Cerebellar cortex (tissue), 1 donor: ENCODE measurements at places on chromosomes 2 and 18.
A peak's percentile ranks its signal among the peaks of the same experiment; 100 is the strongest.

GRCh38 chr2:27831279-27832050, 58.7 kb downstream of the RBKS start:
- DNase-seq = no peak

DNA sequence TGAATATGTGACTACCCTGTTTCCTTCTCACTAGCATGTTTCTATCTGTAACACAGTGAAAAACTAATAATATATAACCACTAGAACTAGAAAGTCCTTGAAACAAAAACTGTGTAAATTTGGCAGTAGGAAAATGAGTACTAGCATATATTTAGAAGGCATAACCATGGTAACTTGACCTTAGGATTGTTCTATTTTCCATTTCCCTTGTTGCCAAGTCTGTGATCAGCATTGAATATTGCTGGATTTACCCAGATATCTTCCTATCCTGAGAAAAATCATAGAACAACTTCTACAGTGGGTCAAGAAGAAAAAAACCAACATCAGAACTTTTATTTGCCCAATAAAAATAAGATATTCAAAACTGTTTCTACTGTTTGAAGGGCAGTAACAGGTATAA, 563.9 kb upstream of the NRXN1 start:
- DNase-seq = no peak

DNA sequence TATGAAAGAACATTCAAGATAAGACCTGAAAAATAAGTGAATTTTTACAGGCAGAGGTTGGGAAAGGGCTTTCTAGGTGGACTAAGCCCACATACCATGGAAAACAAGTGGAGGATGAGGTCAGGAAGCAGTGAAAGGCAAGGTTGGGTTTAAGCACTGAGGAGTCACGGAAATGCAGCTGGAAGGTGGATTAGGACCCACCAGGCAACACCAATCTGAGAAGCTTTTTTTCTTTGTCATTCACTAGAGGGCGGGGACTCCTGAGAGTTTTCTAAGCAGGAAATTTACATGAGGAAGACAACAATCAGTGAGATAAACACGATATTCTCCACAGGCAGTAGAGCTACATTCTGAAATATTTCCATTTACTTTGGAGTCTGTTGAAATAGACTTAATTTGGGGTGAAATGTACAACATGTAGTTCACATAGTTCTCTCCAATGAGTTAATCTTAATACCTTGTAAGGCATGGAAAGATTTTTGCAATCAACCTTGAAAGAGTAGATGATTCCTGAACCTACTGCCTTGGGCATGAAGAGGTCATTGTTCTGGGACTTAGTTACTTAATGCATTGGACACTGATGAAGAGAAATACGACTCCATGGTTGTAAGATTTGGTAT, 40.7 kb downstream of the VIT start:
- no peak for DNase-seq

GRCh38 chr2:235144291-235144690, 192.5 kb downstream of the SH3BP4 start:
- DNase-seq = no peak

- DNase-seq = no peak
Observed at GRCh38 chr2:144597894-144598593, 78.1 kb upstream of the ZEB2 start.

- no peak for DNase-seq
Observed at GRCh38 chr2:8090748-8091700, 590.8 kb upstream of the ID2 start.

- DNase-seq = no peak
Observed at GRCh38 chr2:21763501-21763900, 639.7 kb downstream of the TDRD15 start.

- no peak for DNase-seq
Observed at GRCh38 chr2:236639461-236640235, 70.0 kb downstream of the ACKR3 start.

GRCh38 chr2:160309585-160309984, 109.5 kb upstream of the ITGB6 start:
- DNase-seq = no peak

- DNase-seq = no peak
Observed at GRCh38 chr2:37376421-37377186, 32.2 kb downstream of the QPCT start.

DNA sequence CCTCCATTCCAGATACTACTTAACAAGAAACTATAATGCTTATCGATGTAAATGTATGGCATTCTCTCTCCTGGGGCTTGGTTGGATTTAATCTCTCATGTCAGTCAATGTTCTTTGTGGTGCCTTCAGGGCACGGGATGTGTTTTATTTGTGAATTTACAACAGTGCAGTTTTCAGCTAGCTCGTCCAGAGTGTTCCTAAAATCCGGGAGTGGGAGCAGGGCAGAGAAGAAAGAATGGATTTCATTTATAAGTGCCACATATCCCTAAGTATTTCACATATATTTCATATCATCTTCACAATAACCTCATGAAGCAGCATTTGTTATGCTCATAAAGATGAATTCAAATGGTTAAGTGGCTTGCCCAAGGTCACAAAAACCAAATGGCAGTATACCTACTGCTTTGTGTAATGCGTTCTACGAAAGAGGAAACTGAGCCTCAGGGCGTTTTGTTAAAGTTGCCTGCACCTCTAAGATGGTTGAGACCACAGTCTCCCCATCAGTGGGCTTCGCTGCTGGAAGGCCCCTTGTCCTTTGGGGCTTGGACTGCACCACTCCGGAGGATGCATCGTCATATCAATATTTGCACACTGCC, 134.7 kb upstream of the MGAT5 start:
- no peak for DNase-seq

DNA sequence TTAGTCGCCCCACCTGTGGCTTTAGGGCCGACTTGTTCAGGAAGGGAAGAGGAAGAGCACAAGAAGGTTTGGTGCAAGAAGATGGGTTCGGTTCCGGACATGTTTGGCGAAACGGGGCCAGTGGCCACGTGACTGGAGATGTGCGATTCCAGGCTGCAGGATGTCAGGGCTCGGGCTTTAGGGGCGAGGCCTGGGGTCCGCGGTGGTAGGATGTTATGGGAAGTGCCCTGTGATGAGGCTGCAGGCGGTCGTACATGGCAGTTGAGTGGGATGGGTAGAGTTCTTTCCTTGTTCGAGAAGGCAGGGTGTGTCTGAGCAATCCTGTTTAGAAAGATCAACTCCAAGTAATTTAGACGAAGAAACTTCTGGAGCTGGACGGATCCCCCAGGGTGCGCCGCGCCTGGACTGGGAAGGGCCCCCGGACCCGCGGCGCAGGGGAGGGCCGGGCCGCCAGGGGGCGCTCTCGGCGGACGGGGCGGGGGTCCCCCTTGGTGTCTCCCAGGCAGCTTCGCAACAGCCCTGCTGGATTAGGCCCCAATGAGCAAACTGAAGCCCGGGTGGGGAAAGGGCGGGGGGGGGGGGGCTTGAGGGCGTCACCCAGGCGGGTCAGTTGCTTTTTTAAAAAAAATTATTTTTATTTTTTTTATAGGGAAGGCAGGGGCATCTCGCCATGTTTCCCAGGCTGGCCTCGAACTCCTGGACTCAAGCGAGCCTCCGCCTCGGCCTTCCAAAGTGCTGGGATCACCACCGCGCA, 17.2 kb upstream of the SDC1 start:
- no peak for DNase-seq

DNA sequence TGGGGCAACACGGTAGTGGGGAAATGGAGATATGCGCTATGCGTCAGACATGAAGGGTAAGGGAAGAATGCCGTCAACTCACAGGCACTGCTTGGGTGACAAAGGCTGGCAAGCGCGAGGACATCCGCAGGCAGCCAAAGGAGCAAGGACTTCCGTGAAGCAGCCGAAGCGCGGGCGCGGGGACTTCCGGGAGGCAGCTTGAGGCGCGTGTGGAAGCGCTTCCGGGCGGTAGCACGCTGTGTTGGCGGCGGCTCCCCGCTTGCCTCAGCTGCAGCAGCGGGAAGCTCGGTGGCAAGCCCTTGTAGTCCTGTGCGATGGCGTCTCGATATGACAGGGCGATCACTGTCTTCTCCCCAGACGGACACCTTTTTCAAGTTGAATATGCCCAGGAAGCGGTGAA, at the start of gene PSMA8:
Gene PSMA8, plus strand, starts transcription at position 218 of the 400 bp plus-strand sequence. Its CDS starts 97 bp downstream, at position 315.
- no peak for DNase-seq

DNA sequence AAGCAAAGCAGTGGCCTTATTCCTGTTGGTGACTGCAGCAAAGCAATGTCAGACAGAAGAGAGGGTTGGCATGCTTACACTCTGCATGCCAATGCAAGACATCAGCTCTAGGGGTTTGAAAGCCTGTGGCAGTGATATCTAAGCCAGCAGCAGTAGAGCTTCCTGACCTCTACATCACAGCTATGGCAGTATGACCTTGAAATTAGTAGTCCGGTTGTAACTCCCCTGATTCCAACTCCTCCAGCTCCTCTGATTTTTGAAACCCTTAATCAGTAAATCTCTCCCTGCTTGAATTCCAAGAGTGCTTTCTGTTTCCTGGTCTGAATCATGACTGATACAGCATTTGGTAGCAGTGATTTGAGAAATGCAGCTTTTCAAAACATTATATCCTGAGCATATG, 60.0 kb upstream of the LRP1B start:
- peak; percentile 5 for DNase-seq

DNA sequence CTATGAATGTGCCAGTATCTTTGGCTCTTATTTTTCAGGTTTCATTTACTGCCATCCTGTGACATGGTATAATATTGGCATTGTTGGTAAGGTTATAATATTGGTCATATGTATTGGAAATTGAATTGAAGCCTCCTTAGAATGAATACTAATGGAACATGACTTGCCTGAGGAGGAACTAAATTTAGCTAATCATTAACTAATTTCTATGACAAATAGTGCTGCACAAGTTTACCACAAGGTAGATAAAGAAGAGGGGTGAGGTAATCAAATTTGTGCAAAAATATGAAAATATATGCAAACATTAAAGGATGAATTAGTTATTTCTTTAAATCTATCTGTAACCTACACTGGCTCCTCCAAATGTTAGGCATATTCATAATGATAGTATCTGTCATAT, 43.2 kb upstream of the ORC2 start:
- no peak for DNase-seq
